ENCODE measurements at places on chromosomes 11 and 22.

DNA sequence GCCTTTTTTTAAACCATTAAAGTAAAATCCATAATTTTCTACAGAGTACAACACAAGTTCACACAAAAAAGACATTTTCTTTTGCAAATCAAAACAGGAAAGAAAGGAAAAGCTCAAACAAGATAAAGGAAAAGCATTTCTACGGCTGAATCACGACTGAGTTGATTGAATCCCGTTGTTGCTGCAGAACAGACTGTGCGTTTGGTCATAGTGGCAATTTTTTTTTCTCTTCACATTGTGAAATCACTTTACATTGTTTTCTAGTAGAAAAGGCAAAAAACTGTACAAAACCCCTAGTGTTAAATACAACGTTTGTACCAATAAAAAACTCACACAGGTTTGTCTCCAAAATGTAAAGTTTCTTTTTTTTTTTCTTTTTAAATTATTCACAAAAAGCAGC, 17.3 kb upstream of the RAPSN start:
- DNase-seq: no peak

- peak; percentile 53 for DNase-seq
Observed at GRCh38 chr11:67276781-67277230, 10.5 kb downstream of the GRK2 start.

DNA sequence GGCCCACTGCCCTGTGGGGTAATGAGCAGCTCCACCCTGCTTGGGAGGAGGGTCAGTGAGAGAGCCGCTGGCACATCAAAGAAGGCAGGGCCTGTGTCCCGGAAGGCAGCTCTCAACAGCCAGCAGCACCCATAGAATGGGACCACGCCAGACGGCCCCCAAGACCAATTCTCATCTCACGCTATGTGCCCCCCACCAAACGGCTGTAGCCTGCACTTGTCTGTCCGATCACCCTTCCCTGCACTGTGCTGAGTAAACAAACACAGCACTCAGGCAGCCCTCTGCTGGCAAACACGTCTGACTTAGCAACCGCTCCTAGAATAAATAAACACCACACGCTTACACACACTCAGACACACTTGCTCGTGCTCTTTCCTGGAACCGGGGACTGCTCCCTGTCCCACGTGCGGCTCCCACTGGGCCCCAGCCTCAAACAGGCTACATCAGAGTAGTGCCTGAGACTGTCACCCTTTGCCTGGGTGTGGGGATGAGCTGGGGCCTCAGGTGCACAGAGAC, 53.2 kb upstream of the CDON start:
- DNase-seq: peak; percentile 74

DNA sequence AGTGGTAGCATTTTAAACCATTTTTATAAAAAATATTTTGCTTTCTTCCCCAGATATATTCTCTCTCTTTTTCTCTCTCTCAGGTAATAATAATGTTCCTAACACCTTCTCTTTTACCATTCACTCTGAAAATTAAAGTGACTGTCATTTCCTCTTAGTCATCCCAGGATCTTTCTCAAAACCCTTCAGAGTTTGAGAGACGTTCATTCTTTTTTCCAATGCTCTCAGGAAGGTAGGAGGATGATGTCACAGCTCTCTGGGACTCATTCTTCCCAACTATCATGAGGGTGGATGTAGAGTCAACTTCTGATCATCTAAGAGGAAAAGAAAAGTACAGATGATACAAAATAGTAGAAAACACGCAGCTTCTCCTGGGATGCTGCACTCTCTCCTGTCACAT, 60.2 kb upstream of the CRTAM start:
- peak; percentile 11 for DNase-seq

GRCh38 chr22:37999640-38000272, 15.4 kb upstream of the SOX10 start:
- DNase-seq: peak; percentile 5

- DNase-seq: no peak
Observed at GRCh38 chr22:33401291-33401690, 343.1 kb upstream of the SYN3 start.

- DNase-seq: no peak
Observed at GRCh38 chr11:128482512-128483191, 104.7 kb downstream of the ETS1 start.

- no peak for DNase-seq
Observed at GRCh38 chr11:96254087-96254486, 88.9 kb downstream of the MAML2 start.

- no peak for DNase-seq
Observed at GRCh38 chr11:62131170-62131464, 7.3 kb downstream of the INCENP start.

DNA sequence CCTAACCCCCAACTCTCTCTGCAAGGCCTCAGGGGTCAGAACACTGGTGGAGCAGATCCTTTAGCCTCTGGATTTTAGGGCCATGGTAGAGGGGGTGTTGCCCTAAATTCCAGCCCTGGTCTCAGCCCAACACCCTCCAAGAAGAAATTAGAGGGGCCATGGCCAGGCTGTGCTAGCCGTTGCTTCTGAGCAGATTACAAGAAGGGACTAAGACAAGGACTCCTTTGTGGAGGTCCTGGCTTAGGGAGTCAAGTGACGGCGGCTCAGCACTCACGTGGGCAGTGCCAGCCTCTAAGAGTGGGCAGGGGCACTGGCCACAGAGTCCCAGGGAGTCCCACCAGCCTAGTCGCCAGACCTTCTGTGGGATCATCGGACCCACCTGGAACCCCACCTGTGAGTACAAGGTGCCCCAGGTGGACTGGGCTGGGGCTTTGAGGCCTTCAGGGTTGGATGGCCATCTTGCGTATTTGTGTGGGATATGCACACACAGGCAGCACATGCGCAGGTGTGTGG, at the start of gene BEST1:
TSS of gene BEST1 (plus strand) at position 317 of the 513 bp plus-strand sequence. CDS start 1,456 bp downstream, outside the sequence.
- DNase-seq: no peak

GRCh38 chr22:49588739-49589138, 238.9 kb downstream of the BRD1 start:
- DNase-seq: no peak

DNA sequence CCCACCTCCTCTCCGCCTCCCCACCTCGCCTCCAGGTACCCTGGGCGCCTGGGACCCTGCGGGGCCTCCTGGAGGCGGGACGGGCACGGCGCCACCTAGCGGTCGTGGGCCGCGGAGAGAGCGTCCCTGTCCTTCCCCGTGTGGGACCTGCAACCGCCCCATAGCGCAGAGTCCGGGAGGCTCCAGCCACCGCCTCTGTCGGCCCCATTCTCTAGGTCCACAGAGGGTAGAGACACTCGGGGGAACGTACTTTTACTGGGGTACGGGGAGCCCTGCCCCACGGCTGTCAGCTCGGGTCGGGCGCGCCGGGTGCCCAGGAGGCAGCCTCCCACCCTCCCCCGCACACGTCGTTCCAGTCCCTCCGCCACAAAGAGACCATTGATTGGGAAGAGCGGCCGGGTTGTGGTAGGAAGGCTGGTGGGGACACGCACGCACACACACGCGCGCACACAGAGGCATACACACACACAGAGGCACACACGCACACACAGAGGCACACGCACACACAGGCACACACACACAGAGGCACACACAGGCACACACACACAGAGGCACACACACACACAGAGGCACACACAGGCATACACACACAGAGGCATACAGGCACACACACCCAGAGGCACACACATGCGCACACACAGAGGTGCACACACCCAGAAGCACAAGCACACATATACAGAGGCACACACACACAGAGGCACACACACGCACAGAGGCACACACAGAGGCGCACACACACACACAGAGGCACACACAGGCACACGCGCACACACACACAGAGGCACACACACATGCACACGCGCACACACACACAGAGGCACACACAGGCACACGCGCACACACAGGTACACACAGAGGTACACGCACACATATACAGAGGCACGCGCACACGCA, 12.6 kb upstream of the NECTIN1 start:
- no peak for DNase-seq

DNA sequence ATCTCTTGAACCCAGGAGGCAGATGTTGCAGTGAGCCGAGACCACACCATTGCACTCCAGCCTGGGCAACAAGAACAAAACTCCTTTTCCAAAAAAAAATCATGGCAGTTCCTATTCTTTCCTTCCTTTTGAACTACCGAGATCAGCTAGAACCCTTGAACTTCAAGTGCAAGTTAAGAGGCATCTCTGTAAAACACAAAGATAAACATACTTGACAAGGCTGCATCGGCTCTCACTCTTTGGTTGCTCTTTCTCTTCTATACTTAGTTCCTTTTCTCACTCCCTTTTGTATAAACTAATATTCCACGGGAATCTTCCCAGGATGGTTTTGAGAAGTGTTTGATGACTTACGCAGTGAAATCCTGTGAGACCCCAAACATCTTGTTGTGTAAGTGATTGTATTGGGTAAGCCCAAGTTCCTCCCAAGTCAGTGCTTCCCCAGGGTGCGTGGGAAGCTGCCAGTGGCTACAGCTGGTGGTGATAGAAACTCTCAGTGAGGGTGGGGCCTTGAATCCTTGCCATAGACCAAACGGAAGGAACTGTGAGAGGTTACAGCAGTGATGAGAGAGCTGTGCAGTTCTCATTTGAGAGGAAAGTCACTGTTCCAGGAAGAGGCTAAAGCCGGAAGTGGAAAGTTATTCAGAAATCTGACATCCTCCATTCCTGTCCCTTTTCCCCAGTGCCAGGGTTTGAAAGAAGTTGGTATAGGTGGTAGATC, 24.1 kb upstream of the CDC42EP2 start:
- DNase-seq: peak; percentile 93

DNA sequence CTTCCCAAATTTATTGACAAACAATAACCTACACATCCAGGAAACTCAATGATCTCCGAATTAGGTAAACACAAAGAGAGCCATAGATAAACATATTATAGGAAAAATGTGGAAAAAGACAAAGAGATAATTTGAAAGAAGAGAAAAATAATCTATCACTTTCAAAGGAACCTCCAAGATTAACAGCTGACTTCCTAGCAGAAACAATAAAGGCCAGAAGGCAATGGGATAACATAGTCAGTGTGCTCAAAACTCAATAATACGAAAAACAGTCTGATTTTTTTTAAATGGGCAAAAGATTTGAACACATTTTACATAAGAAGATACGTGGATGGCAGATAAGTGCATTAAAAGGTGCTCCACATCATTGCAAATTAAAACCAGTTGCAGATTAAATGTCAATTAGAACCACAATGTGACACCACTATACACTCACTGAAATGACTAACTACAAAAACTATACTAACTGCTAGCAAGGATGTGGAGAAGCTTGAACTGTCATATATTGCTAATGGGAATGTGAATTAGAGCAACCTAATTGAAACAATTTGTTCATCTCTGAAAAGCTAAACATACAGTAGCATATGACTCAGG, 300.4 kb downstream of the TMEM135 start:
- no peak for DNase-seq

GRCh38 chr11:27064086-27064485, 23.5 kb downstream of the BBOX1 start:
- DNase-seq: no peak

All from HFFc6 (cell line).